ENCODE measurements at places on chromosomes 7 and 10.

GRCh38 chr10:101837748-101838147 is 5.9 kb downstream of the KCNIP2 start:
- DNase-seq = no peak

GRCh38 chr7:70579397-70580097 is 552.4 kb upstream of the GALNT17 start:
- DNase-seq = no peak

DNA sequence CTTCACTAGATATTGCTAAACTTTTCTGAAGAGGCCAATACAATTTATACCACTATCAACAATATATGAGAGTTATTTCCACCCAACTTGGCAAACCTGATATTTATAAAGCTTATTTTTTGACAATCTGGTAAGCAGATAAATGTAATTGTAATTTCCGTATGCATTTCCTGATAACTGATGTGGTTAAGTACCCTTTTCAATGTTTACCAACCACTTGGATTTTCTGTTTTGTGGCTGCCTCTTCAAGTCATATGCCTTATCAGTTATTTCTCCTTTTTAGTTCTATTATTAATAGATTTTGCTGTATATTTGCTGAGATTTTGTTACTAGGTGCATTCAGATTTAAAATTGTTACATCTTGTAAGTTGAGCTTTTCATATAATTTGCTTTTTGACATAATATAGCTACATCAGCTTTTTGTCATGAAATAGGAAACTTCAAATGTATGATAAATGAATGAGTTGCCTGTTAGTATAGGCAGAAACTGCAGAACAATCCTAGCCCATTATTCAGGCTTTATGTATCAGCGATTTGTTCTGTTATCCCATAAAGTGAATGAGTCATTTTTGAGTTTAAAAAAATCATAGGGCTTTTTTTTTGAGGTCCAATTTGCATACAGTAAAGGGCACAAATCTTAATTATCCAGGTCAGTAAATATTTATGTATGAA is 11.5 kb downstream of the SGPL1 start:
- no peak for DNase-seq

- peak; percentile 98 for DNase-seq
Measured at GRCh38 chr7:35253710-35254495, at the start of gene TBX20. TBX20 (minus strand) TSS chr7:35254100; CDS start chr7:35253620, 480 bp downstream.

GRCh38 chr10:69483963-69484362 is 32.7 kb downstream of the TSPAN15 start:
- no peak for DNase-seq

- no peak for DNase-seq
Measured at GRCh38 chr7:76047305-76047810, 442 bp downstream of the STYXL1 start.

DNA sequence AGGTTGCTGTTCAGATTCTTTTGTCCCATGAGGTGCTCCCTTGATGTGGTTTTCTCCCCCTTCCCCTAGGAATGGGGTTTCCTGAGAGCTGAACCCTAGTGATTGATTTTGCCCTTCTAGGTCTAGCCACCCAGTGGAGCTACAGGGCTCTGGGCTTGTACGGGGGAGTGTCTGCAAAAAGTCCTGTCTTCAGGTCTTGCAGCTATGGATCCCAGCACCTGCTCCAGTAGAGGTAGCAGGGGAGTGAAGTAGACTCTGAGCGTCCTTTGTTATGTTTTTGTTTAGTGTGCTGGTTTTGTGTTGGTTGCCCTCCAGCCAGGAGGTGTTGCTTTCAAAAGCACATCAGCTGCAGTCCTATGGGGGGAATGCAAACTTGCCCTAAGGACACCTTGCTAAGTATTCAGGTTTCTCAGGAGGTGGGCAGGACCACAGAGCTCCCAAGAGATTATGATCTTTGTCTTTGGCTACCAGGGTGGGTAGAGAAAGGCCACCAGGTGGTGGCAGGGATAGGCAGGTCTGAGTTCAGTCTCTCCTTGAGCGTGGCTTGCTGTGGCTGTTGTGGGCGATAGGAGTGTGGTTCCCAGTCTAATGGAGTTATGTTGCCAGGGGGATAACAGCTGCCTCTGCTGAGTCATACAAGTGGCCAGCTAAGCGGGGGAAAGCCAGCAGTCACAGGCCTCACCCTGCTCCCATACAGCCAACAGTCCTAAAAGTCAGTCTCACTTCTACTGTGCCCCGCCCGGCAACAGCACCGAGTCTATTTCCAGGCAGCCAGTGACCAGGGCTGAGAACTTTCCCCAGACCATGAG is 92.4 kb upstream of the JCAD start:
- peak; percentile 18 for DNase-seq

DNA sequence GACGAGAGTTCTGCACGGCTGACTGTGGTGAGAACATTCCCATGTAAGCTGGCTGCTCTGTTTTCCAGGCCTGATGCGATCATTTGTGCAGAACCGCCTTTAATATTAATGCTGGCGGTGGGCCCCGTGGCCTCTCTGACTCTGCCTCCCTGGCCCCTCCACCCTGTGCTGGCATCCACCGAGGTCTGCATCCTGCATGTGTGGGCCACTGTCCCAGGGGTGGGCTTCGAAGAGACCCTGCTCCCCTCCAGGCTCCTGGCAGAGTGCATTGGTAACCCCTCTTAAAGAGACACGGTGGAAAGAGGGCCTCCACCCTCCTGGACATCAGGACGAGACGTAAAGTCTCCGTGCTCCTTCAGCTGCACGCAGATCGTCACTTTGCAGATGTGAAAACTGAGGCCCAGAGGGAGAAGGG is 67.3 kb upstream of the FAM20C start:
- DNase-seq = no peak

- DNase-seq = no peak
Measured at GRCh38 chr7:33325754-33326484, 196.6 kb downstream of the BBS9 start.
